Astrocyte (in vitro differentiated cells and primary cell): ENCODE measurements at places on chromosomes 1 and 21.

DNA sequence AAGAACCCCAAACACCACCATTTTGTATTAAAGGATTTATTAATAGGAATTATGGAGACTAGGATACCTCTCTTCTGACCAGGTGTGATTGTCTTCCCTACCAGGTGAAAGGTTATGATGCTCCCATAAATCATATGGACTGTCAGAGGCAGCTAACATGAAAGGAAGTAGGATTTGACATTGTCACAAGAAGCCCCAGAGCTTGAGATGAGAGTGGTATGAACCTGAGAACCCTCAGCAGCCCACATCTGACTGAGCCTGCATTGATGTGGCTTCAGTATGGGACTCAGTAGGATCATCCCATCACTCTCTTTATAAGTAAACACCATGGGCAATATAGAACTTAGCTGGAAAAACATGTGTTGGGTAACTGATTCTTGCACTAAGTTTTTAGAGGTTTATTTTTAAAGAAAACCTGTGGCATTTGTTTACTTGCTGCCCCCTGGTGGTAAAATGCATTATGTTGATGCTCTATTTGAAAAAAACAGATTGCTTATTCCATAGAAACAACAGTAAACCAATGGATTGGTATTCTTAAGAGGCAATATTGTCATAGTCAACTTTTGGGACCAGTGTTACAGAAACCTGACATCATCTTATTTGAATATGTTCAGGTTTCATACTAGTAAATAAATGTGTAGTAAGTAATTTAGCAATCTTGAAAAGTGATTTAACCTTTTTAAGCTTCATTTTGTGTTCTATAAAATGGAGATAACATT, 16.6 kb upstream of the CACYBP start:
- no peak for DNase-seq

DNA sequence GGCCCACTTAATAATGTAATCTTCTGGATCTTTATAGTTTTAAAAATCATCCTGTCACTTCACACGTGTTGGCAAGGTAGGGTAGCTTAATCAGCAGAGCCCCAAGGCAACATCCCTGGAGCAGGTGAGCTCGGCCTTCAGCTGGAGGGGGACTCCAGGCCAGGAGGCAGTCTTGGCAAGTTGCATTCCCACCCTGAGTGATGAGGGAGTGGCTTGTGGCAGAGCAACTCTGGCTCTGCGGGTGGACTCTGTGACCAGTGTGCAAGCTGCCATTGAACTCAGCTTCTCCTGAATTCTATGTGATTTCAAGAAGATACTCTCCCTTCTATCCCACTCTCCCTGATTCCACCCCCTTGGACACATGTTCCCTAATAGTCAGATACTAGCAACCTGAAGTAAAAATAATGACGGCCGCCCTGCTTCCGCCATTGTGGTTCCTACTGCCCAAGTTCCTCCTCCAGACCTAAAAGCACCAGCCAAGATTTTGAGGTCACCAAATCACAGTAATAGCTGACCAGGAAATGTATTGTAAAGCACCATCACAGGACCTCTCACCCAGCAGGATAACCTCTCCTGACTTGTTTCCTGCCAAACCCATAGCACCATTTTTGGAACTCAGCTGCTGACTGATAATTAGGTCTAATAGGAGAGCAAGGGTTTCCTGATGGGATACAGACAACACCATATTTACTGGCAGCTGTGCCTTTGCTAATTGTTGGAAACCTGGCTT, 11.5 kb upstream of the LYST start:
- DNase-seq: no peak

- no peak for DNase-seq
These were observed 59.0 kb downstream of the ERI3 start for GRCh38 chr1:44296086-44296485.

DNA sequence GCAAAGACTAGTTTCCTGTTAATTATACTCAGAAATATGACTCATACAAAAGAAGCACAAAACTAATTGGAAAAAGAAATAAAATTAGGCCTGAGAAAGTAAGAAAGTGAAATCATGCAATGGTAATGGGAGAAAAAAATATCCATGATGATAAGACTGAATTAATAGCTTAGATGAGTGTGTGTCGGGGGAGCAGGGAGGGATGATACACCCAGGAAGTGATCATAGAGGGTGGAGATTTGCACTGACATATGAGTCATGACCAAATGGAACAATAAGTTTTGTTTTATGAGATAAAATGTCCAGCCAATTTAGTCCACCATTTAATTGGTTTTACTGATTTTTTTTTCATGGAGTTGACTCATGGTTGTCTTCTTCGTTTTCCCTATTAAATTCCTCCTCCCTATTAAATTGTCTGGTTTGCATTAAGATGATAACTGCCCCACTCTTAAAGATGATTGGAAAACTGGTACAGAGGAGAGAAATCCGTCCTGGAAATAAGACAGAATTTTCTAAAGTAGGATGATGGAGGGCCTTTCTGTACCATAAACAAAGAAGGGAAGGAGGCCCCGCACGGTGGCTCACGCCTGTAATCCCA, 111.7 kb upstream of the KCNJ6 start:
- DNase-seq: peak; percentile 49

- DNase-seq: no peak
These were observed 862.3 kb upstream of the PRMT6 start for GRCh38 chr1:106194206-106194605.

DNA sequence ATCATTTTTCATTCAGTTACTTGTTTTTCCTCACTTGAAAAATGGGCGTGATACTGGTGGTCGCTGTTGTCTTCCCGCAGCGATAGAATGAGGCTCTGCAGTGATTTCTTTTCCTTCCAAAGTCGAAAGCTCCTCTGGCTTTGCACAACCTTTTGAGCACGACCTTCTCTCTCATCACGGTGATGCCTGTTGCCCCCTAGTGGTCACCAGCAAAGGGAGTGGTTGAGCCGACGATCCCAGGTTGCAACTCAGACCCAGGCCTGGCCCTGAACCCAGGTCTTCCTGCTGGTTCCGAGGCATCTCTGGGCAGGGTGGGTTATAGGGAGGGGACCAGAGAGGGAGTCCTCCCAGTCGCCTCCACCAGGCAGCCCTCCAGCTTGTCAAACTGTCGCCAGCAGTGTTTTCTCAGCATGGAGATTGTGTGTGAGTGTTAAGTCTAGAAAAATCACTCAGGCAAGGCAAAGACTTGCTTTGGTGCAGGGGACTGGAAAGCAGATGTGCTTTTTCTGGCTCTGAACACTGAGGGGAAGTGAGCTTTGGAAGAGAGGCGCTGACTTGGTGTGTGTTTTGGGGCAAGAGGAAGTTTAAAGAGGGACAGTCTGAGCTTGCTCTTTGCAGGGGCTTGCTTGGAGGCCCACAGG, 285.3 kb downstream of the CAMTA1 start:
- DNase-seq: peak; percentile 38

DNA sequence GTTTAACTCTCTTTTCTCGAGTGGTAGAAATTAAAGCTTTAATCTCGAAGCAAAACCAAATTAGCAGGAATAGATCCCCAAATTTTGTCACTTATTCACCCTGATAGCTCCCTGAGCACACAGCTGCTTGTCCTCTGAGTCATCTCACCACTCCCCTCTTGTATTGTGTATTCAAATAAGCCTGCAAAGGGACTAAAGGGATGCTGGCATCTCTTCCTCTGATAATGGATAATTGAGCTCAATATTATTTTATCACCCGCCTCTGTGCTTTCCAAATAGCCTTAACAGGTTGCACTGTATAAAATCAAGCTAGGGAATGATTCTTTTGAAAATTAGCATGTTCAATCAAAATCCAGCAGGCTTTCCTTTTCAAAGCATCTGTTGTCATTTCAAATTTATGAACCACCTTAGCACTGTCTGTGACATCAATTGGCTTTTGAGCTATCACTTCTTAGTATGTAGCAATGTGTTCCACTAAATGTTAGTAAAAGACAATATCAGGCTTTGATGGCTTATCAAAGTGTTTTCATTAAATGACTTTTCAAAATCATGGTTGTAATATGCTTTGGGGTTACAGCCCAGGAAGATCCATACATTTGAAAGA, 561.6 kb downstream of the PLA2G4A start:
- peak; percentile 6 for DNase-seq

- DNase-seq: peak; percentile 49
These were observed 508.7 kb downstream of the DPYD start for GRCh38 chr1:97412166-97412565.

- peak; percentile 100 for DNase-seq
These were observed 20.8 kb downstream of the KCNJ15 start for GRCh38 chr21:38277501-38278131.

DNA sequence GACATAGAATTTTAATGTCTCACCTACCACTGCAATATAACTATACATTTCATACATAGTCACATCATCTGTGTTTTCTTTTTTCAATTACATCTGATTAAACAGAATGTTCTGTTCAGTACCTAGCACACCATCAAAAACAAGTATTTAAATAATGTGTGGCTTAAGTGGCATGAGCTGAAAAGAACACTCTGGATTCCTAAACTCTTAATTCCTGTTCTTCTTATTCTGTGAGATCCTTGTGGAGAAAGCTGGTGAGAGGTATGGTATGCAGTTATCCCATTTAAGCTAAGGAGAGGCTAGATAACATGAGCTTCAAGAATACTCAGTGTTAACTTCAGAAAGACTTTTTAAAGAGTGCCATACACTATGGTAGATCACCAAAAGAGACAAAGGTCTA, 5.5 kb downstream of the TP53BP2 start:
- DNase-seq: no peak

DNA sequence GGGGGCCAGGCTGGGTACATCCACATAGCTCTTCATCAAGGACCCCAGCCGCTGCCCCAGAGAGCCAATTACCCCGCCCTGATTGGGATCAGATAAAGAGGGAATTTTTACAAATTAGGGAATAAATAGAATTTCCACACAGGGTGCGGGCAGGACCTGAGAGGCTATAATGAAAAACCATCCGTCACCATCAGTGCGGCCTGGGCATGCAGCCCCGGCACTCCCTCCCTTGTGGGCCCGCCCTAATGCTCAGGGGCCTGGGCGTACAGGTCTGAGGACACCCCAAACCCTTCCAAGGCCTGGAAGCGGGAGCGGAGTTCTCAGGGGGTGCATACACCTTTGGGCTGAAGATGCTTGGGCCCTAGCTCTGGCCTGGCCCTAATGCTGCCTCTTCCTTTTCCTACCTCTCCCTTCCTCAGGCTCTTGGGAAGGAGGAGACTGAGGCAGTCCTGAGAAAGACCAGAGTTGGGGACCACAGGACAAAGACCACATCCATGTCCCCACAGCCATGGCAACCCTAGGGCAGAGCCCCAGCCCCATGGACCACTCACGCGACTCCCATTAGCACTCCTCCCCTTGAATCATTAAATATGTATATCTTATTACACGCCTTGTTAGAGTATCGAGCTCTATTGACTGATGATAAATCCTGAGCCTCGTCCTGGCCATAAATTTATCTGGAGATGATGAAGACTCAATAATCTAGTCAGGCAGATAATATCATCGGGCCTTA, 16.3 kb downstream of the DMAP1 start:
- no peak for DNase-seq

- DNase-seq: no peak
These were observed 806.7 kb upstream of the ADGRL2 start for GRCh38 chr1:80994038-80994437.

DNA sequence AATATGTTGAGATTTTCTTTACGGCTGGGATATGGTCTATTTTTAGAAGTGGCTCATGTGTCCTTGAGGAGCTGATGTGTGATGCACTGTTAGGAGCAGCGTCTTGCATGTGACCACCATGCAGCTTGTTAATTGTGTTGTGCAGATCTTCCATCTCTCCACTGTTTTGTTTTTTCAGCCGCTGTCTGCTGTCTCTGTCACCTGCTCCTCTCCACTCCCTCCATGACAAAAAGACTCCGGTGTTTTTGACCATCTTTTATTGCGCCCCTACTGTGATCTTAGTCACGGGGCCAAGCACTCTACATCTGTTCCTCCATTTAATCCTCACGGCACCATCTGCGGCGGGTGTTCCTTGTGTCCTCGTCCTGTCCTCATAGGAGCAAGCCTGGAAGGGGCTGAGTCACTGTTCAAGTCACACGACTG, 51.8 kb downstream of the ADARB1 start:
- DNase-seq: no peak

- DNase-seq: no peak
These were observed 30.4 kb downstream of the IFNGR2 start for GRCh38 chr21:33433425-33434114.

DNA sequence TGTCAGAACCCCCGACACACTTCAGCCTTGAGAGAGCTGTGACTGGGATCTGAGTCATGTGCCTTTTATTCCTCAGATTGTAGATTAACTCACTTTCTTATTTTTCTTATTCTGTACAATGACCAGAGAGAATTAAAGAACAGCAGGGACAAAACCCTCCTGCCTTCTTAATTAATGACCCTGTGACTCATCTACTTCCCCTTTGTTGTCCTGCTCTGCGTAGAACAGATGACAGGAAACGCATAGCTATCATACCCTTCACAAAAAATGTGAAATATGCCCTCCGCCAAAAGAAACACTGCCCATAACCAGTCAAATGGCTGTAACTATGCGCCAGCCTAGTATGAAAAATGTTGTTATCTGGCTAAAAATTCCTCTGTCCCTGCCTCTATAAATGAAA, 9.1 kb upstream of the PADI2 start:
- DNase-seq: peak; percentile 99

DNA sequence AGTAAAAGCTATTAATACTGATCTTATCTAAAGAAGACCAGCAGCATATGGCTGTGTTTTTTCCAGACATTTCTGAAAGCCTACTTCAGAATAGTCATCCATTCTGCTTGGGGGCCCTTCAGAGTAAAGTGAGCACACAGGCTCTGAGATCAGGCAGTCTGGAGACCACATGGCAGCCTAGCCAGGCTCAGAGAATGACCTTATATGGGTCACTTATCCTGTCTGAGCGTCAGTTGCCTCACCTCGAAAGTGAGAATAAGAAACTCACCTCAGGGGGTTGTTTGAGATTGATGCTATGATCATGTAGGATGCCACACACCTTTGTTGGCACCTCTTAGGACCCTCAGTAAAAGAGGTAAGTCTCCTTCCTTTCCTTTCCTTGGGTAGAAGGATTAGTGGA, 270.4 kb downstream of the GRIK1 start:
- DNase-seq: no peak

GRCh38 chr1:203117611-203118575, 9.6 kb upstream of the ADORA1 start:
- peak; percentile 20 for DNase-seq

- no peak for DNase-seq
These were observed 55.0 kb downstream of the CNIH3 start for GRCh38 chr1:224671076-224671475.

DNA sequence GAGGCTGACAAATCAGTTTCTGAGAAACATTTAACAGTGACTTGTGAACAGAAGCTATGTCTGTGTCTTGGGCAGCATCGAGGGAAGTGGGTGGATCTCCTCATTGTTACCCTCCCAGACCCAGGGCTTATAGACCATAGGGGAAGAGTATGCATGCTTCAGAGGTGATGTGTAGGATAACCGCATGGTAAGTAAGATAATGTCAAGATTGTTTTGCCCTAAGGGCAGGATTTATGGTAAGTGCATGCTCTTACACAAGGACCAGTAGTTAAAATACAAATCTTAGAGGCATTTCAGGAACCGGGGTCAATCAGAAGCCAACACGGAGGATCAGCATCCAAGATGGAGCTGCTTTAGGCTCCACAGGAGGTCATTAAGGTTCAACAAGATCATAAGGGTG, 7.7 kb upstream of the PRMT2 start:
- DNase-seq: no peak
